Testis (tissue), 5 donors: ENCODE measurements at places on chromosomes 13 and 19. TPM values are rescaled to one million over a fixed set of nuclear protein-coding genes. Genes with fewer than 3 reads are reported as not detected.

Gene WBP4
- 7.0 TPM for polyA plus RNA-seq

Gene ZNF418
- 10.4 TPM for polyA plus RNA-seq

Gene DLL3
- 1.6 TPM for polyA plus RNA-seq

Gene GRK1
- polyA plus RNA-seq = 0.55 TPM

Gene BRSK1
- 12.8 TPM for polyA plus RNA-seq

Gene SPRED3
- 1.7 TPM for polyA plus RNA-seq

Gene C5AR1
- polyA plus RNA-seq = 3.5 TPM

Gene URAD
- polyA plus RNA-seq = not detected

Gene MBD3L2
- not detected for polyA plus RNA-seq

Gene TUBB4A
- 205 TPM for polyA plus RNA-seq

Gene SELENOV
- 19.7 TPM for polyA plus RNA-seq

Gene ONECUT3
- 0.13 TPM for polyA plus RNA-seq

Gene SLC25A41
- polyA plus RNA-seq = 7.6 TPM

Gene KIRREL2
- 0.84 TPM for polyA plus RNA-seq

Gene RXFP2
- polyA plus RNA-seq = 0.67 TPM

Gene ZNF443
- polyA plus RNA-seq = 2.2 TPM

Gene FGF14
- 4.5 TPM for polyA plus RNA-seq

Gene CEACAM8
- polyA plus RNA-seq = not detected

Gene SLITRK6
- 0.34 TPM for polyA plus RNA-seq

Gene EPSTI1
- 11.4 TPM for polyA plus RNA-seq

Gene POU2F2
- 13.2 TPM for polyA plus RNA-seq

Gene PRTN3
- not detected for polyA plus RNA-seq

Gene SLC5A5
- 1.1 TPM for polyA plus RNA-seq

Gene ADGRE2
- 0.58 TPM for polyA plus RNA-seq

Gene EGLN2
- 489 TPM for polyA plus RNA-seq

Gene ELAVL3
- 0.74 TPM for polyA plus RNA-seq

Gene MUC16
- 4.8 TPM for polyA plus RNA-seq

Gene LIN37
- polyA plus RNA-seq = 24.8 TPM

Gene CDKN2D
- 57.7 TPM for polyA plus RNA-seq

Gene POMP
- polyA plus RNA-seq = 114 TPM
